Cortex of kidney (tissue), 1 donor: ENCODE measurements at places on chromosomes 2 and 18.

DNA sequence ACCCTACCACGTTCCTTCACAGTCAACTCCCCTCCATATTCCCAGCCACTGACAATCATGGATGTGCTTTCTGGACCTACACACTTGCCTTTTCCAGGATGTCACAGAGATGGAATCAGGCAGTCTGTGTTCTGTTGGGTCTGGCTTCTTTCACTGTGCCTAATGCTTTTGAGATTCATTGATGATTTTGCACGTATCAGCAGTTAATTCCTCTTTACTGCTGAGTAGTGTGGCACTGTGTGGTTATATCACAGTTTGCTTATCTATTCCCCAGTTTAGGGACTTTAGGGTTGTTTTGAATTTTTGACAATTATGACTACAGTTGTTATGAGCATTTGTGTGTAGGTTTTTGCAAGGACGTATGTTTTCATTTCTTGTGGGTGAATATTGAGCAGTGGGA lies 191.7 kb downstream of the ACKR3 start:
- no peak for DNase-seq

GRCh38 chr2:10613263-10613662 lies 76.5 kb downstream of the NOL10 start:
- no peak for DNase-seq

DNA sequence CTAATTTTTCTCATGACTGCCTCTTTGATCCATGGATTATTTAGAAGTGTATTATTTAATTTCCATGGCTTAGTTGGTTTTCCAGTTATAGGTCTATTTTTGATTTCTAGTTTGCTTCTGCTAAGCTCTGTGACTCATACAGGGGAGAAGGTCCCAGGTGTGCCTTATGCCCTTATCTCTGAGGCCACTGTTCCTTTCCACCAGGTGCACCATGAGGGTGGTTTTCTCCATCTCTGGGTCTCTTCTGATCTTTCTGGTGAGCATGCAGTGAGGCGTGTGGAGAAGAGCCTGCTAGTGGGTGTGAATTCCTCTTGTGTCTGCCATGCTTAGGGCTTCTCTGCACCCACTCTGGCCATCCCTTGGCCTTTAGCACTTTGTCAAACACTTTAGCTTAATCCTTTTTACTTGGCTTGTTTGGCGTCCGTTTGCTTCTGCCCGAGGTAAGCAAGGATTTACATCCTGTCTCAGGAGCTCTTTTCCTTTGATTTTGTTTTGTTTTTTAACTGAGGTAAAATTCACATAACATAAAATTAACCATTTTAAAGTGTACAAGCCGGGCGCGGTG lies 129.8 kb upstream of the ARL4C start:
- DNase-seq: no peak

DNA sequence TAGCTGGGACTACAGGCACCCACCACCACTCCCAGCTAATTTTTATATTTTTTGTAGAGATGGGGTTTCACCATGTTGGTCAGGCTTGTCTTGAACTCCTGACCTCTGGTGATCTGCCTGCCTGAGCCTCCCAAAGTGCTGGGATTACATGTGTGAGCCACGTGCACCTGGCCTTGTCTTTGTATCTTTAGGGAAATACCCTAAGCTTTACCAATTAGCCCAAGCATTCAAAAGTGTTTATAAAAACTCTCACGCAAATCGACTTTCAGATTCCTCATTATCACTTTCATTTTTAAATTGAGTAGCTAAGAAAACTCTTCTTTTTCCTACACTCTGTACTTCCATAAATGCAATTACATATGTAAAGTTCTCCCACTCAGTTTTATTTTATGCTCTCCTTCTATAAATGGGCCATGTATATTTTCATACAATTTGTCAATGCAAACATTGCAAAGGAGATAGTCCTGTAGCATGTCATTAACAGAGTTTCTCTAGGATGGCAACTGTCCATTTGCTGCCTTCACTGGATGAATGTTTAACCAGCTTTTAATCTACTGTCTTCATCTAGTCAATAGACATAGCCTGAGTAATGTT lies 326.2 kb upstream of the LRATD1 start:
- DNase-seq: no peak

DNA sequence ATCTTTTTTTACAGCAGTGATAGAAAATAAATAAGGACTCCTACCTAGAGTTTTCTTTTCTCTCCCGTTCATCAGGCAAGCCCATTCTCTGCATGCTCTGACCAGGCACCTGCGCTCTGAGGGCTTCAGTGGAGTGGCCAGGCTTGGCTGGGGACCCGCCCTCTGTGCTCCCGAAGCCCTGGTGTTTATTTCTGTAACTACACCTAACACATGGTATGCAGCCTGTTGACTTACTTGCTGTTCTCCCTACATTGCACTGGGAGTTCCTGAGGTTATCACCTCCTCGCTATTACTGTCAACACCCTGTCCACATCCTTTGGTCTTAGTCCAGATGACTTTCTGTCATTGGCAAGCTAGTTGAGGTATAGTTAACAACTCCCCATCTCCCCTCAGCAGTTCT lies 317.7 kb downstream of the LPIN1 start:
- no peak for DNase-seq

GRCh38 chr2:101199251-101199791 lies 48.1 kb upstream of the TBC1D8 start:
- no peak for DNase-seq

DNA sequence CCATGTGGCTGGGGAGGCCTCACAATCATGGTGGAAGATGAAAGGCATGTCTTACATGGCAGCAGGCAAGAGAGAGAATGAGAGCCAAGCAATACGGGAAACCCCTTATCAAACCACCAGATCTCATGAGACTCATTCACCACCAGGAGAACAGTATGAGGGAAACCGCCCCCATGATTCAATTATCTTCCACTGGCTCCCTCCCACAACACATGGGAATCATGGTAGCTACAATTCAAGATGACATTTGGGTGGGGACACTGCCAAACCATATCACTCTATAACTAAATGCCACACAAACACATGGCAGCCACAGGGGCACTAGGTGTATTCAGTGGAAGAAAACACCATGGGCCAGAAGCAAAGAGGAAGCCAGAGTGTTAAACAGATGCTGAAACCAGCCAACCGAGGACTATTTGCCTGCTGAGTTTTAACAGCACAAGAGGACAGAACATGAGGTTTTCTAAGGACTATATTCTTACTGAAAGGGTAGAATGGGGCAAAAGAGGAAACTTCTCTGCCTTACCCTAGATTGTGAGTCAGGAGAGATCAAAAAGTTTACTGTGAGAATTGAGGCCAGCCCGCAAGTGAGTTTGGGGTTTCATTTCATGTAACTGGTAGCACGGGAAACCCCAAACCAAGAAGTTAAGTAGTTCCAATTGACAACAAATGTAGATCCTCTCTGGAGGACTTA lies 49.2 kb downstream of the SIGLEC15 start:
- DNase-seq: no peak

DNA sequence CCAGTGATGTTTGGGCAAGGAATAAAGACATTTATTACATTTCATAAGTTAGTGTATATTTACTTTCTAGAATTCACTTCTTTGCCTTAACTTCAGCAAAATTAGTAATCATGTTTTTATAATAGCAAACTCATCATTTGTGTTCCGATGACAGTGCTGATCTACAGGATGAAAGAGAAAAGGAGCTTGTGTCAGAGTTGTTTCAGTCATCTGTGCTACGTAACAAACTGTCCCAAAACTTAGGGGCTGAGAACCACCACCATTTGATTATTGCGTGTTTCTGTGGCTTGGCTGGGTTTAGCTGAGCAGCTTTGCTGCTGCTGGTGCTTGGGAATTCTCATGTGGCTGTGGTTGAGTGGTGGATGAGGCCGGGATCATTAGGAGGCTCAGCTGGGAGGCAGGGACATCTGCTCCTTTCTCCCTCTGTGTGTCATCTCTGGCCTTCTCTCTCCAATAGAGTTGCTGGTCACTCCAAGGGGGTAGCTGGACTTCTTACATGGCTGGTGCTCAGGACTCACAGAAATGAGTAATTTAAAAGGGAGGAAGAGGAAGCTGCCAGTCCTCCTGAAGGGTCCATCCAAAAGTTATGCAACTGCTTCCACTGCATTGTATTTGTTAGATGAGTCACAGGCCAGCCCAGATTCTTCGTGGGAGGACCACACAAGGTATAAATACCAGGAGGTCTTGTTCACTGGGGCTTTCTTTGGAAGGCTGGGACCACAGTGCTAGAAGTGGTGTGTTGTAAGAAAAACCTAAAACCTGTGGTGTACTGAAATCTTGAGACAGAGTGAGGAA lies 43.4 kb upstream of the HAAO start:
- no peak for DNase-seq

GRCh38 chr2:30714811-30715709 lies 92.2 kb downstream of the CAPN13 start:
- DNase-seq: no peak

DNA sequence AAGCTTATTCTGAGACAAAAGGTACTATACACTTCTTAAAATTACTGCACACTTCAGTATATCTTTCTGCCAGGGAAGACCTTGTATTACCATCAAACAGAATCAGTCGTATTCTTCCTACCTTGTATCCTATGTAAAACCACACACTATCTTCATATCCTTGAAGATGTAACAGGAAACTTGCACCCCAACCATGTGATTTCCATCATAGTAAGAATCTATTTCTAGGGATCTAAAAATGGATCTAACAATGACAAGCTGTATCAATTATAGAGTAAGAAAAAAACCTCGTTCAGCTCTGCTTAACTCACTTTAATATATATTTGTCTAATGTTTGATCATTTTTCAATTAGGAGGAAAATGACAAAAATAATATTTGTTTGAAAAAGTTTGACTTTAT lies 60.2 kb downstream of the WDR75 start:
- DNase-seq: no peak

DNA sequence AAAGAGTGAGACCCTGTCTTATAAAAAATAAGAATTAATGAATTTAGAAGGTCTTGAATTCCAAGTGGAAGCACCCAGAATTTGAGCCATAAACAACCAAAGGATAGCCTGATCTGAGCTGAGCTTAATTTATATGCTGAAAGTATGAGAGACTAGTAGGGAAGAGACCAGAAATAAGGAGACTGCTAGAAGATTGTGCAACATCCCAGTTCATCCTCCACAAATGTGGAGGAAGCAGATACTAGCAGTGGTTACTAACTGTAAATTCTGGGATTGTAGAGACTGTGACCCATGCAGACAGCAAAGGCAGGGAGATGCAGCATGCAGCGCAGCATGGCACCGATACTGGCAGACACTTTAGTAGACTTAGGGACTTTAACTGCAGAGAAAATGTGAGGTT lies 1.5 kb upstream of the SULT1C2 start:
- DNase-seq: no peak

GRCh38 chr2:36740061-36740460 lies 43.6 kb downstream of the VIT start:
- no peak for DNase-seq

- no peak for DNase-seq
These were observed 185.6 kb downstream of the AGAP1 start for GRCh38 chr2:235679471-235679870.

DNA sequence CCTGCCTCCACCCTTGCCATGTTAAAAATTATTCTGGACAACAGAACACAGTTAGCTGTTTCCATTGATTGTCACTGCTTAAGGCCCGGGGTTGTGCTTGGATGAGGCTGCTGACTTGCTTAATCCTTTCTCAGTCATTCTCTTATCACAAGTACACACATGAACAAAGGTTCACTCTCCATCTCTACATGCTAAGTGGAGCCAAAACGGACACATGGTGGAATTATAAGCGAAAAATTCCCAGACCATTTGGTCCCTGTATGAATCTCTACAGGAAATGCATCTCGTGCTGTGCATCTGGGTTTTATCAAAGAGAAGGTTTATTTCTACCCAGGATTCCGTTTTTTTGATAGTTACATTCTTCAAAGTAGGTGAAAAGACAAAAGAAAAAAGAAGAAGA lies 177.5 kb upstream of the ETAA1 start:
- no peak for DNase-seq

GRCh38 chr18:26225022-26225693 lies 1.1 kb upstream of the TAF4B start:
- no peak for DNase-seq

GRCh38 chr2:63544017-63544627 lies 44.2 kb downstream of the WDPCP start:
- no peak for DNase-seq

DNA sequence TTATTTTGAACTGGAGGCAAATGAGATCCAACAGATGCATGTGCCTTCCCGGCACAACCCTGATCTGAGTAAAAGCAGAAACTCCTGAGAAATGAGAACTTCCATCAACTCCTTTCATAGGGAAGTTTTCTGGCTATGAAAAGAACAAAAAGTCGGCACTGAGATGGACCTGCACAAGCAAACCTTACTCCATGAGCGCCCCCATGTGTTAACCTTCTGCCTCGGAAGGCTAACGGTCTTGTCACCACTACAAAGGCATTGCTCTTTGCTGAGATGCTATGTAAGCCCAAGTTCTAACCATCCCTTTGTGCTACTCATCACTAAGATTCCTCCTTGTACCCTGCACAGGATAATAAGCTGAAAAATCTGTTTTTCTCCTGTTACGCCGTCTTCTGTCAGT lies 57.3 kb upstream of the SULT1C3 start:
- DNase-seq: no peak

DNA sequence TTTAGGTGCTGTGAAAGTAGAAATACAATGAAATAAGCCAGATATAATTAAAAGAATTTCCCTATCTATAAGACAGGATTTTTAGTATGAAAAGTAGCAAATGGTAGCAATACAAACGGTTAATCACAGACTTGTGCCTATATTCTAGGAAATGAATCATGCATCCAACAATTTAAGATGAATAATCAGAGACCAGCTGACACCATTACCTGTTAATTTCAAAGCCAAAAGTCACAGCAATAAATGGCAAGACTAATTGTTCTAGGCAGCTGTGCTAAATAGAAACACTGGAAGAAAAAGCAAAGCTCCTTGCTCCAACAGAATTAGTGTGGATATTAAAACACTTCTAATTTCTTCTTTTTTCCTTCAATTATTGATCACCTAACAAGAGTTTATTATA lies 35.1 kb upstream of the MPP4 start:
- no peak for DNase-seq

DNA sequence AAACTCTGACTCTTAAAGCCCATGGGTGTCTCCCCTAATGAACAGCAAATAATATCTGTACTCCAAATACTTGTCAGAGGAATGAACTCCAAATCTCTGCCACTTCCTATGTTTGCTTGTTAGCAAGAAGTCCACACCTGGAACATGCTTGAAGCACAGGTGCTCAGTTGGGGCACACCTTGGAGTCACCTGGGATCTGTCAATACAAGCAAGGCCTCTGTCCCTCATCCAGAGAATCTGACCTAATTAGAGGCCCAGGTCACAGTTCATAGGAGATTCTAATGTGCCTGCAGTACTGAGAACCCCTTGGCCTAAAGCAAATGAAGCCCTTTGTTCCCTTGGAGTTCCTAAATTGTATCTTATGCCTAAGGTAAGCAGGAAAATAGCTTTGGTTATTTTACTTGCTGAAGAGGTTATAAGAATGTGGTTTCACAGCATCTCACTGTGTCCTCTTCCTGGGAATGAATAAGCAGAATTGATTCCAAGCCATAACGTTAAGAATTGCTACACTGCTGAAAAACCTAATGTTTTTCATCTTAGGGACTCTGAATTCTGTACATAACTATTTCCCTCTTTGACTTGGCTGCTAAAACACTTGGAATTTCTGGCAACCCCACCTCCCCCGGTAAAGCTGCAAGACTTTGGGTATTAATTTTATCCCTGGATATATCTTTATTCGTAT lies 113.4 kb downstream of the PIEZO2 start:
- no peak for DNase-seq

GRCh38 chr2:27024812-27025211 lies 8.0 kb upstream of the TMEM214 start:
- DNase-seq: no peak
